ENCODE measurements at places on chromosomes 4 and X.

- no peak for DNase-seq
These were observed 56.5 kb upstream of the ANKRD17 start for GRCh38 chr4:73315091-73315490.

DNA sequence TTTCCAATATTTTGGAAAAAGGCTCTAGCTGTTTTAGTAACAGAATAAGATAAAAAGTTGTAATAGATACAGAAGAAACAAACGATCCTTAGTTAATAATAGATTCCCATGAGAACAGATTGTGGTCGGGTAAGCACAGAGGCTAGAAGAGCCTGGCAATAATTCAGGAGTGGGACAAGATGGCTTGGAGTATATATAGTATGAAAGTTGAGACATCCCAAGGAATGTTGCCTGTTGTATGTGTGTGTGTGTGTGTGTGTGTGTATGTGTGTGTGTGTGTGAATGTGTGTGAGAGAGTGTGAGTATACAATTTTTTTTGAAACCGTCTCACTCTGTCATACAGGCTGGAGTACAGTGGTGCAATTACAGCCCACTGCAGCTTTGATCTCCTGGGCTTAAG lies 150.7 kb downstream of the PDGFC start:
- DNase-seq: no peak

- DNase-seq: no peak
These were observed 20.3 kb upstream of the GUCY1B1 start for GRCh38 chr4:155738548-155738947.

DNA sequence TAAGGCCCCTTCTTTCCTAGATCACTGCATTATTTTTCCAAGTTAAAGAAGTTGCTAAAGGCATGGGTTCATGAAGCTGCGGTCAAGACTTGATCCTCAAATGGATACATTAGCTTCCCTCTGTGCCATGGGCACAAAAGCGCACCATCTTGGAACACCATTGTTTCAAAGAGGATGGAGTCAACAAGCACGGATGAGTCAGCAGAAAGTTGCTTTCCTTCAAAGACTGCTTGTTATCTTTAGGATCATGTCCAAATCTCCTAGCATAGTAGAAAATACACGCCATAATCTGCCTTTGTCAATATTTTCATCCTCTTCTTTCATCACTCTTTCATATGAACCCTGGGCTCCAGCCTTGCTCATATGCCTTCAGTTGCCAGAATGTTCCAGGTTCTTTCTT lies 226.8 kb upstream of the GATB start:
- no peak for DNase-seq

GRCh38 chr4:102787096-102787881 lies 26.5 kb upstream of the MANBA start:
- DNase-seq: no peak

GRCh38 chr4:169070895-169071218 lies 60.8 kb upstream of the CBR4 start:
- DNase-seq: no peak

DNA sequence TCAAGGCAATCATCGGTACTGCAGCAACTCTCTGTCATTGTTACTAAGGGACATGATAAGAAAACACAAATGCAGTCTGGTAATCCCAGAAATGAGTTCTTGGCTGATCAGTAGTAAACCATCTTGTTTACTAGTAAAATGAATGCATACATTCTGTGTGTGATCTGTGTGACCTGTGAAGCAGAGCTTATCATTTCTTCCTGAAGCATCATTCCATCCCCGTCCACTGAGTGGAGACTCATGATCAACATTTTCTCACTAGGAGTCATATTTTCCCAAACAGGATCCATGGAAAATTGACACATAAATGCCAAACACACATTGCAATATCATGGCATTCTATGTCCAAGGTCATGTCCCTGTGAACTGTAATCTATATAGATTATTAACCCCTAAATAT lies 226.1 kb downstream of the ANKRD50 start:
- DNase-seq: no peak

- no peak for DNase-seq
These were observed 34.3 kb upstream of the PROM1 start for GRCh38 chr4:16118090-16118489.

DNA sequence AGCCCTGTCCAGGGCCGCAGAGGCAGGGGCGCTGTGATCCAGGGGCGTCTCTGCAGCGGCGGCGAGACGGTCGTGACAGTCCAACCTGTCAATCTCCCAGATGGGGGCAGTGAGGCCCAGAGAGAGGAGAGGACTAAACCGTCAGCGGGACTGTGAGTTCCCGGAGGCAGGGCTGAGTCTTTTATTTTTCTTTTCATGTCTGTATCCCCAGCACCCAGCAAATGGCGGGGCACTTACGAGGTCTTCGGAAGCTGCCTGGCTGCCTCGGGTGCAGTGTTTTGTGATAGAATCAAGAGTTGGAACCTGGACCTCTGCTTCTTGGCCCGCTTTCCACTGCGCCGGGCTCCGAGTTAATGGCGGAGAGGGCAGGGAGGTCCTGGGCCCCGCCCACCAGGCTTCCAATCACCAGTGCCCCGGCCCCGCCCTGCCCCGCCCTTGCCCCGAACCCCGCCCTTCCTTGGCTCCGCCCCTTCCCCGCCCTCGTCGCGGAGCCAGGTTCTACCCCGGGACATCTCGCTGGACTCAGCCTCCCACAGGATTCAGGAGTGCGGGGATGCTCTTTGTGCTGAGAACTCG lies 35.3 kb upstream of the GRPEL1 start:
- peak; percentile 91 for DNase-seq

DNA sequence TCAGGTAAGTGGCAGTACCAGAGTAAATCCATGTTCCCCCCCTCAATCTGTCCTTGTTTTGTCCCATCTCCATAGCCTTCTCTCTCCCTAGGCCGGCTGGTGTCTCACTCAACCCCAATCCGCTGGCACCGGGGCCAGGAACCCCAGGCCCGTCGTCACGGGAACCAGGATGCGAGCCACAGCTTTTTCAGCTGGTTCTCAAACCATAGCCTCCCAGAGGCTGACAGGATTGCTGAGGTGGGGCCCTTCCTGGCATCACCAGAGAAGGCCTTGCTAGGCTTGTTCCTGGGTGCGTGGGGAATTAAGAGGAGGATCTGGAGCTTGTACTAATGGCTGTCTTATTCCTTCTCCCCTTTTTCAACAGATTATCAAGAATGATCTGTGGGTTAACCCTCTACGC lies 2.7 kb downstream of the TSPYL2 start:
- no peak for DNase-seq

DNA sequence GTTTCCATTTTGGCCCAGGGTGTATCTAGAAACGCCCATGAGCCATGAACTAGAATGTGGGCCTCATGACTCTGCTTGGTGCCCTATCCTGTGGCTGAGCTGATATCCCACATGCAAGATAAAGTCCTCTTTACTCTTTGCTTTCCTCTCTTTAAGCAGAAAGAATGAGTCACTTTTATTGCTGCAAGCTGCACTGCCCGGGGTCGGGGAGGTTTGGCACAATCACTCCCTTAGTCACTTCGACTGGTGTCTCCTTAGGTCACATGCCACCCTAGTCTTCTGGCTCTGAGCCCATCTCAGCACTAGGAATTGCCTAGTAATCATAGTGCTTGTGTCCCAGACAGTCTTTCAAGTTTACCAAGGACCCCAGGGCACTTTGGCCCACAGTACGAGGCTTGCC lies 75.1 kb upstream of the CXorf66 start:
- DNase-seq: peak; percentile 0

GRCh38 chrX:15524417-15524816 lies 23.8 kb downstream of the BMX start:
- DNase-seq: no peak

GRCh38 chr4:108166441-108167315 lies 2.1 kb downstream of the LEF1 start:
- DNase-seq: no peak

- DNase-seq: peak; percentile 33
These were observed 49.2 kb downstream of the MOSPD2 start for GRCh38 chrX:14922437-14922836.
